ENCODE measurements at places on chromosomes 12 and 14.

- no peak for DNase-seq
These were observed 23.8 kb downstream of the ST8SIA1 start for GRCh38 chr12:22310709-22311108.

GRCh38 chr14:22521449-22522239, 67.4 kb downstream of the DAD1 start:
- DNase-seq, result no peak

- no peak for DNase-seq
These were observed 120.5 kb downstream of the DENND5B start for GRCh38 chr12:31470459-31470858.

DNA sequence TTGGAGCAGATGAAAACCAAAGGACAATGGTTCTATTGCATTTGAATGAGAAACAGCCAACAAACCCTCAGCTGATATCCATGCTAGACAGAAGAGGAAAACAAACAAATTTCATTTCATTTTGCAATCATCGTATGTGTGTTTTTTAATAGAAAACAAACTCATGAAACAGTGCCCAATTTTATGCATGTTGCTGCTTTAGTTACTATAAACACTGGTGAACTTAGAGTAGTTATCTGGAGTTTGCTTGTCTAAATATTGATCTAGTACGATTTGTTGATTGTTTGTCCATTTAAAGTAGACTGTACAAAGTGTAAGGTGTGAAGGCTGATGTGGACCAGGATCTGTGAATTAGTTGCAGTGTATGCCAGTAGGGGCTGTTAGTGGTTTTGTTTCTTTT, 166.6 kb downstream of the KITLG start:
- DNase-seq, result no peak

DNA sequence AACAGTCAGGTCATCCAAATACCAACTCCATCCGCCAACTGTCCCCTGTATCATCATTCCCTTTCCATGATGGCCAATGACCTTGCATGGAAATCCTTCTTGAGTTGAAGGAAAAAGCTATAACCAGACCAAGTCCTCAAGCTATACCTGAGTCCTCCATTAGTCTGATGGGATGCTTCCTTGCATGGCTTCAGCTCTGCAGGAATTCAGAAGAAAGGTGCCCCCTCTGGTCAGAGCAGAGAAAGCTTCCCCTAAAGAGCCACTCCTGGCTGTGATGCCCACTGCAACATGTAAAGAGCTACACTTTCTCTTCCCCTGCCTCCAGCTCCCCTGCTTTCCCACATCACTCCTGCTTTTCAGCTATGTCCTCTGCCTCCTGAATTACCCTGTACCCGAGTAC, 43.1 kb upstream of the FKBP4 start:
- no peak for DNase-seq

GRCh38 chr12:66352197-66352596, 49.9 kb downstream of the HELB start:
- DNase-seq, result no peak

DNA sequence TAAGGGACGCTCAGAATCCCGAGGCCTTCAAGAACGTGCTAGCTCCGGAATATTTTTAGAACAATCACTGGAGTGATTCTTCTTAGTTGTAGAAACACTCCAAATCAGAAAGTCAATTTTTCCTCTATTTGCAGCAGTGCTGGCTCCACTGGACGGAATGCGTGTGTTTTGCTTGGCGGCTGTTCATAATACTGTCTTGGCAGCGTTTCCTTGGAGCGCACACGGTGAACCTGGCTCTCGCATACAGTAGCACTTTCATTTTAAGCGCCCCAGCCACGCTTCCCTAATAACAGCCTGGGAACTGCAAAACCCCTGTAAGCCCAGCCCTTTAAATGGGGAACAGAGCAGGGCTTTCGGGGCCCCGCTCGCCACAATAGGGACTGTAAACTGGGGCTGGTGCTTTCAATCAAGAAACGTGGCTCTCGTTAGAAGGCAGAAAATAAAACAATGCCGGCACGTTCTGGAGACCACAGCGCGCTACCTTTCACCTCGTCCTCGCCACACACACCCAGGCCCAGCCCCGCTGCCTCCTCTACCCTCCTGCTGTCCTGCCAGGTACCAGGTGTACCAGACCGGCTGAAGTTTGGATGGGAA, 79.9 kb downstream of the BCL11B start:
- DNase-seq, result no peak

- DNase-seq, result no peak
These were observed 58.8 kb downstream of the TRMT5 start for GRCh38 chr14:60922050-60922449.

DNA sequence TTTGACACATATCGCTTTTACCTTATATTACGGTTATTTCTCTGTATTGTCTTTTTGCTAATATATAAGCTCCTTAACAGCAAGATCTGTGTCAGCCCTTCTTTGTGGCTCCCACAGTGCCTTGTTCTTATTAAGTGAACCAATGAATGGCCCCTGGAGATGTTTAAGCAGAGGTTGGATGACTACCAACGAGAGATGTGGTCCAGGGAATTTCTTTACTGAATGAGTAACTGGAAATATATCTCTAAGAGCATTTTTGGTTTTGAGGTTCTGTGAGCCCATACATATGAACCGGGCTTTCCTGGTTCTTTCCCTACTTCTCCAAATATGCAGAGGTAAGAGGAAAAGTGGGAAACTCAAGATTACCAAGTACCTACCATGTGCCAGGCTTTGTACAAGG, 23.5 kb downstream of the CALCOCO1 start:
- DNase-seq, result no peak
